ENCODE measurements at places on chromosomes 5 and 9. TPM values are rescaled to one million over a fixed set of nuclear protein-coding genes. Genes with fewer than 3 reads are reported as not detected.

The MEIKIN gene
- total RNA-seq = not detected

GRCh38 chr5:149563466-149563865, 12.2 kb upstream of the CSNK1A1 start:
- no peak for DNase-seq

GRCh38 chr9:120654272-120654671, 60.0 kb downstream of the MEGF9 start:
- no peak for DNase-seq

DNA sequence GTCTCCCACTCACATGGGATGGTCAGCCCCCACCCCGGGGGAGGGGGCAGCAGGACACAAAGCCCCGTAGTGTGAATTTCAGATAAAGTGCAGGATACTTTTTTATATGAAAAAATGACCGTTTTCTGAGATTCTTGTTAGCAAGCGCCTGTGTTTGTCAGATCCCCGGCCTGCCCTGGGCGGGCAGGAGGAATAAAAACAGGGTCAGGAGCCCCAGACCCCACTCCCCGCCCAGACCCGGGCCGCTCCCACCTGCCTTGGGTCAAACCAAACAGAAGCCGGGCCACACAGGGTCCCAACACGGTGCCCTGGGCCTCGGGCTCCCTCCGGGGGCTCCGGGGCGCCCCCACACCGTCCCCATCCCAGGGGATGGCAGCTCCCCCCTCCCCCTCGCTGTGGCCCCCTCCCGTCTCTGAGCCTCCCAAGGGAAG, 13.5 kb upstream of the NRARP start:
- DNase-seq = no peak
